ENCODE measurements at places on chromosomes 5 and 9.

DNA sequence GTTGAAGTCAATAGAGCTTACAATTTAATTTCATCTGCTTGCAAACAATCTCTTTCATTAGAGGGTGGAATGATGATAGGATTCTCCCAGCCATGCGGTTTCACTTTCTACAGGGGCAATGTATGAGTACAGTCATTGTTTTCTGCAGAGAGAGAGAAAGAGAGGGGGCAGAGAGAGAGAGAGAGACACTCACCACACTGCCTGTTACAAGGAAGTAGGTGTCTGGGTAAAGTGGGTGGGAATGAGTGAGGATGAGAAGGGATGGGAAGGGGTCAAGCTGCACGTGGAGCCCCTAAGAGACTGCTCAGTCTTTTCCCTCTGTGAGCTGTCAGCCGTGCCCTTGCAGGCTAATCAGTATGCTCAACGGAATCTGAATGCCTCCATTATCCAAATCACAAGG lies 454.3 kb downstream of the KDM4C start:
- DNase-seq: peak; percentile 50

DNA sequence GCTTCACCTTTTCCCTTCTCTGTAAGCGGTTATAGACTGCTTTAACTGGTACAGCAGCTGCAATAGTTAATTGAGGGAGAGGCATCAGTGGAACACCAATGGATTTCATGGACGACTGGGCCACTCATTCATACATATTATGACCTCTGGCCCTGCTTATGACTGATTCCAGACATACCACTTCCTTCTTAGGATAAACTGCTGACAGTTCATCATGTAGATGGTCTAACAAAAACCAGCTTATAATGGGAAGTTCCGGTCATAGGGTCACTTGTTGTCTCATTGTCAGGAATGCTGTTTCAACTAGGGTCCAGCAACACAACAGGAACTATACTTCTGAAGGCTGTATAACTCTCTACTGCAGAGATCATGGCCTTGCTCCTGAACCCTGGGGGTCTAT lies 265.2 kb upstream of the RASA1 start:
- DNase-seq: no peak

DNA sequence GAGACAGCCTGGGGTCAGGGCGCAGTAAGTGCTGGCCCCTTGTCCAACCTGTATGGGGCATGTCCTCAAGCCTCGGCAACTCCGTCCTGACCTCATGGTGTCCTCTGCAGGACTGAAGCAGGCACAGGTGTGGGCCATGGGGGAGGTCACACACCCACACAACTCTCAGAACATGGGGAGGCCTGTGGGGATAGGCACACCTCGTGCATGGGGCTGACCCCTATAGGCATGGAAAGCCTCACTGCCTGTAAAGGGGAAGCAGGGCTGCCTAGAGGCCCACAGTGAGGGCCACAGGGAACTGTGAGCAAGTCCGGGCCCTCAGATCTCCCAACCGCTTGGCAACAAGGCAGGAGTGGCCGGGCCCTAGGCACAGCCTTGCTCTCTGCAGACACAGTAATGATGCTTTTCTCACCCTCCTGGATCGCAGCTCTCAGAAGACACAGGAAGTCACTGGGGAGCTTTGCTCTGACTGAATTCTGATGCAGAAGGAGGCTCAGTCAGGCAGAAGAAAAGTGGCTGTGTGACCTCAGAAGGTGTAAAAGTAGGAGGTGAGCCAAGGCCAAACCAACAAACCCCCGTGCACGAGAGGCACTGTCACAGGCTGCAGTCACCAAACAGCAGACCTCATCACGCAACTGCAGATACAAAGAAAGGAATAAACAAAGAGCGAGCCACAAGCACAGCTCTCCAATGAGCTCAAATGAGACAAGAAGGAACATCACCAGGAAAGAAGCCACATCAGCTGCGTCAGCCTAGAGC lies 5.4 kb downstream of the IPPK start:
- no peak for DNase-seq

DNA sequence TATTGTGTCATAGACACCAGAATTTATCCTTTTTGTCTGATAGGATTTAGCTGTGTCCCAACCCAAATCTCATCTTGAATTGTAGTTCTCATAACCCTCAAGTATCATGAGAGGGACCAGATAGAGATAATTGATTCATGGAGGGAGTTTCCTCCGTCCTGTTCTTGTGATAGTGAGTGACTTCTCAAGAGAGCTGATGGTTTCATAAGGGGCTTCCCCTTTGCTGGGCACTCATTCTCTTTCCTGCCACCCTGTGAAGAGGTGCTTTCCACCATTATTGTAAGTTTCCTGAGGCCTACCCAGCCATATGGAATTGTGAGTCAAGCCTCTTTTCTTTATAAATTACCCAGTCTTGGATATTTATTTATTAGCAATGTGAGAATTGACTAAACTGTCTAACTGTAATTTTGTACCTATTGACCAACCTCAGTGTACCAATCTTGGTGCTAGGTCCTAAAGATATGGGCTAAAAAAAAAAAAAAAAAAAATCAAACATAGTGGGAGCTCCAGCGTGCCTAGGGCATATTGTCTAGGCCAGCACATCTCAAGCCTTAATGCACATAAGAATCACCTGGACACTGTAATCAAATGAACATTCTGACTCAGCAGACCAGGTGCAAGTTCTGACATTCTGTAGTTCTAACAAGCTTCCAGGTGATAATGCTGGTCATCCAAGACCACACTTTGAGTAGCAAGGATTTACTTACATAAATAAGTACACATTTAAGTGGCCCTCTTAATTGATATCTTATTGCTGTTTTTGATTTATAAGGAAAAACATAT lies 30.5 kb downstream of the ST8SIA4 start:
- no peak for DNase-seq

- no peak for DNase-seq
Observed at GRCh38 chr9:88053856-88054501, 79.6 kb upstream of the CDK20 start.

DNA sequence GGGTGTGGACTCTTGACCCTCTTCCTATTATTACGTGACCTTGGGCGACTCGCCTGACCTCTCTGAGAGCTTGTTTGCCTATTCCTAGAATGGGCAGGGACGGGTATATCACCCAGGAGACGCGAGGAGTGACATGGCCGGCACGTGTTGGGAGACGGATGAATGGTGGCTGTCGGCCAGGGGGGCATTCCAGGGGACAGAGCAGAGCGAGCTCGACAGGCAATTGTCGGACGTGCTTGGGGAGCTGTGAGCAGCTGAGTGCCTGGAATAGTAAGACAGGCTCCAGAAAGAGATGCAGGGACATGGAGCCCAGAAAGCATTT lies 29.3 kb upstream of the UNC5A start:
- DNase-seq: no peak

GRCh38 chr9:121562301-121562700 lies 62.7 kb upstream of the GGTA1 start:
- DNase-seq: no peak

DNA sequence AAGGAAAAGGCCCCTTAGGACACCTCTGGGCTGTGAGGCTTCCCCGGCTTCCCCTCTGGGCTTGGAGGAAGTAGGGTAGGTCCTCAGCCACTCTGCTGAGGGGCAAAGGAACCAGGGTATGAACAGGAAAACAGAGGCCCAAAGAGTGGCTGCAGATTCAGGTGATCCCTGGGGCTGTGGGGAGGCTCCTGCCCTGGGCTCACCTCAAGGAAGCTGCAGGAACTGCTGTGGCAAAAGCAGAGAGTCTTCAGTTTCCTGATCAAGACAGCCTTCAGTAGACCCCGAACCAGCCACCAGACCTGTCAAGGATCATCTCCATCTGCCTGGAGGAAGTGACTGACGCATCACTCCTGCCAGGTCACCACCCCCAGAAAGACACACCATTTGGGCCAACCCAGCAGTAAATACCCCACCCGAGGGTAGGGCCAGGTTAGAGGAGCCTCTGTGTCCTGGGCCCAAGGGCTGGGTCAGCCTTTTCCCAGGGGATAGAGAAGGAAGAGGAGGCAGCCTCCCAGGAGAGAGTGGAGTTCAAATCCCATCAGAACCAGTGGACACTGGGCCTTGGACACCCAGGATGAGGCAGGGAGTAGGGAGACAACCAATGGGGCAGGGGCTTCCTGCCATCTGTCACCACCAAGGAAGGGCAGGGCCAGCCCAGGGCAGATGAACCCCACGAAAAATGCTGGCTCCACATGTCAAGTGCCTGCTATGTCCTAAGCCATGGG lies 5.8 kb upstream of the ST6GALNAC6 start:
- no peak for DNase-seq

GRCh38 chr9:6073731-6074130 lies 58.3 kb upstream of the RANBP6 start:
- no peak for DNase-seq

GRCh38 chr5:96075579-96076289 lies 114.1 kb upstream of the ELL2 start:
- DNase-seq: peak; percentile 8

- DNase-seq: no peak
Observed at GRCh38 chr5:64766941-64767340, 1.6 kb downstream of the SREK1IP1 start.

DNA sequence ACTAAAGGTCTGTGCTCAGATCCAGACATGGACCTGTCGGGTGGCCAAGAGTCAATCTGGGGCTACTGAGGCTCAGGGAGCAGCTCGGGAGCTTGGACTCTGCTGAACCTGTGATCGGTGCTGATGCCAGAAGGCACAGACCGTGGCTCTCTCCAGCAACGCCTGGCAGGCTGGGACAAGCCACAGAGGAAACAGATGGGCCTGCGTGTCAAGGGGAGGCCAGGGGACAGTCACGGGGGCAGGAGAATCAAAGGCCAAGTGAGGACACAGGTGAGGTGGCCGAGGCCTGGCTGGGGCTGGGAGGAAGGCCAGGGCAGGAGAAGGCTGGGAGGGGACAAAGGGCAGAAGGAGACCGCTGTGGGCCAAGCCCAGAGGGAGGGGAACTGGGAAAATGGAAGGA lies 43.4 kb downstream of the EPB41L4B start:
- no peak for DNase-seq

- no peak for DNase-seq
Observed at GRCh38 chr9:124251605-124252378, 6.0 kb upstream of the NEK6 start.

GRCh38 chr5:17665836-17666235 lies 31.6 kb downstream of the TAF11L14 start:
- no peak for DNase-seq

DNA sequence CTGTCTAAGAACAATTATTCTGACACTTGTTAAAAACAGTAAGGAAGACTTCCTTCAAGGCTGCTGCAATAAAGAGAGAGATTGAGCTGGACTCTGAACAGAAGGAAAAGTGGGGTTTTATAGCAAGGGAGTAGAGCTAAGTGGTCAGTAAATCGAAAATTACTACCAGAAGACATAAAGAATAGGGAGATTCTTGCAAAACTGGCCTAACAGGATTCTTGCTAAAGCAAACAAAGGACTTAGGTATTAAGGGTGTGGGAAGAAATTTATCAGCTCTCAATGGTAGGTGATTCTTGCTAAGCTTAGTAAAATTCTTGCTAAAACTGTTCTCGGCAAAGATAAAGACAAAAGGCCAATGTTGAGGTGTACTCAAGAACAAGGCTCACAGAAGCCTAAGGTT lies 300.5 kb downstream of the SLCO4C1 start:
- no peak for DNase-seq

- DNase-seq: no peak
Observed at GRCh38 chr5:77262697-77263096, 52.2 kb downstream of the PDE8B start.

- no peak for DNase-seq
Observed at GRCh38 chr5:126542441-126542840, 52.6 kb downstream of the ALDH7A1 start.

DNA sequence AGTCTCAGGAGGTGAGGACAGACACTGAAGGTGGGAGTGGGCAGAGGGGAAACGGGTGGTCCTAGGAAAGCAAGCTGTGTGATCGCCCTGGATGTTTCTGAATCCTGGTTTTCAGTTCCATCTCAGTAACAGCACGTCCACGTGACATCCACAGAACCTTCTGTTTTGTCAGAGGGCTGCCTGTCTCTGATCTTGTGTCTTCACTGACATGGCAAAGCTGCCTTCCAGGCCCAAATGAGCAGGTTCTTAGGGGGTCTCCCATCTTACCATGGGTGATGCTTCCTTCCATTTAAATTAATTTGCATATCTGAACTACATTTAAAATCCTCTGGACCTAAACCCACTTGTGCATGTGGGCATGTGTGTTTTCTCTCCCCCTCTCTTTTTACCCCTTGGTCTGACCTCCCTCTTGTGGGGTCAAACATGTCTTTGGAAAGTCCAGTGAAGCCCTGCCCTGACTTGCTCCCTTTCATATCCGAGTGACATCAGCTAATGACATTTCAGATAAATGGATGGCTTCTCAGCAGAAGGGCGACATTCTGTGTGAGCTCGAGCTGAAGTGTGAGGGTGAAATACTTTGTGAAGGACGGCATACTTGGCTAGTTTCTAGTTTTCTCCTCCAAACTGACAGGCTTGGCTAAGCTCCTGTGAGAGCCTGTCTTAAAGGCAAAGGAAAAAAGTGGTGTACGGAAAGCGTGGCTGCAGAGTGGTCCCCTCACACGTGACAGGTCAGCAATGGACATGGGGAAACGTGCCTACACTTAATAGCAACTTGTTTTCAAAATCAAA lies 204.8 kb upstream of the S1PR3 start:
- DNase-seq: no peak

GRCh38 chr9:91825422-91825821 lies 124.6 kb downstream of the ROR2 start:
- no peak for DNase-seq

- no peak for DNase-seq
Observed at GRCh38 chr5:113359419-113359818, 75.4 kb downstream of the TSSK1B start.

DNA sequence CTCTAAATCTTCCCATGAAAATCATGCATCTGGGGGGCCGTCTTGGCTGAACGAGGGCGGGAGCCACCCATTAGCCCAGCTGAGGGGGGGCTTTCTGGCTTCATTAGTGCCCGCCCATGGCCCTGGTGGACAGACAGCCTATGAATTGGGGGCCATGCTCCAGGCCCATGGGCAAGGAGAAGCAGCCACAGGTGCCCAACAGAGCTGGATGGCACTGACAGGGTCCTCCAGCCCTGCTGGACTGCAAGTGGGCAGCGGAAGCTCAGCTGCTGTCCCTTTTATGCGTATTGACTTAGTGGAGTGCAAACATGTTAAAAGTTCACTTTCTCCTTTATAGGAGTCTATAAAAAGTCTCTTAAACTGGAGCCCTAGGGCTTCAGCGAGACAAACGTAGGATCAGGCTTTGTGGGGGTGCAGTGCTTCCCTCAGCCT lies 75.3 kb downstream of the MACROH2A1 start:
- DNase-seq: no peak

DNA sequence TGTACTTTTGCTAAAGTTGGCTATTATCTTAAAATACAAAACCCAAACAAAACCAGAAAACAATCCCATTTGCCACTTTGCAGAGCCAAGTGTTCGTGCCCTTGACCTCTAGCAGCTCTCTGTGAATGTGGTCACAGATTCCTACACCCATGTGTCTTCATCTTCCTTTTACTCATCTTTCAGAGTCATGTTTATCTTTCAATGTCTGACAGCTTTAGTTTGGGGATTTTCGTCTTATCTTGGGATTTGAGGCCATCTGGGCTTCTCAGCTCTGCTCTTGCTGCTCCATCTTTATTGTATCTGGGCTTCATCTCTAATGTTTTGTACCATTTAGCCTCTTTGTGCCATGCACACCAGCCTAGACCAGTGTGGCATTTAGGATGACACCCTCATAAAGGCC lies 81.0 kb downstream of the DAPK1 start:
- no peak for DNase-seq

GRCh38 chr9:126125177-126125576 lies 201.5 kb upstream of the MVB12B start:
- DNase-seq: no peak

GRCh38 chr5:148826739-148827070 lies 294 bp downstream of the ADRB2 start:
- DNase-seq: no peak

- no peak for DNase-seq
Observed at GRCh38 chr5:98110282-98110691, 663.2 kb upstream of the RGMB start.

All from hippocampal formation (tissue), 2 donors.